Naive B cell (primary cell): ENCODE measurements at places on chromosomes 12 and 14. TPM values are rescaled to one million over a fixed set of nuclear protein-coding genes. Genes with fewer than 3 reads are reported as not detected.

GRCh38 chr12:4471256-4471655 lies 25.6 kb upstream of the FGF6 start:
- no peak for DNase-seq

CCT2 gene
- polyA plus RNA-seq, result 167 TPM

DNA sequence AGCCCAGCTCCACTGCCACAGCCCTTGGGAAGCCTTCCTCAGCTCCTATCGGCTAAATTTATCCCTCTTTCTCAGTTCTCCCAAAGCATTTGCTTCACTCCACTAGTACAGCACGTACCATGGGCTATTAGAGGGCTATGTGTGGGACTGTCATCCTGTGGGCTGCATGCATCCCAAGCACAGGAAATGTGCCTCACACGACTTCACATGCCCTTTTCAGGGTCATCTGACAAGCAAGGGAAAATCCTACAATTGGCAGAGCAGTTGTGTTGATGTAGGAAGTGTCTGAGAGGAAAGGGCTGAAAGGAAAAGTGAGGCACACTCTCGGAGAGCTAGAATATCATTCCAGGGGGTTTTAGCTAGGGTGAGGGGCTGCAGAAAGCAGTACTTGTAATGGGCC lies 47.6 kb downstream of the NINJ2 start:
- DNase-seq, result no peak

DNA sequence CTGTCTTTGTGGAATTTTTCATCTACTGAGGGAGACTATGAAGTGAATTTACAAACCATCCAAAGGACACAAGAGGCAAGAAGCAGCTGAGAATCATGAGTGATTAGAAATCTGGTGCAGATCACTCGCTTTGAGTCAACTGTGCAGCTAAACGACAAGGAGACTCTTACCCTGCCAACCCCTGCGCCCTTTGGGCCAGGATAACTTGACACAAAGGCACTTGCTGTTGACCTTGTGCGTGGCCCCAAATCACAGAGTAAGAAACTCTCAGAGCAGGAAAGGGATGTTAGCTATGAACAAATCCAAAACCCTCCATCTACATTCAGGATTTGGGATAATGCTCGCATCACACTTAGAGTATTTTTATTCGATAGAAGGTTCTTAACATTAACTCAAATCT lies 11.5 kb upstream of the PARP11 start:
- no peak for DNase-seq

DNA sequence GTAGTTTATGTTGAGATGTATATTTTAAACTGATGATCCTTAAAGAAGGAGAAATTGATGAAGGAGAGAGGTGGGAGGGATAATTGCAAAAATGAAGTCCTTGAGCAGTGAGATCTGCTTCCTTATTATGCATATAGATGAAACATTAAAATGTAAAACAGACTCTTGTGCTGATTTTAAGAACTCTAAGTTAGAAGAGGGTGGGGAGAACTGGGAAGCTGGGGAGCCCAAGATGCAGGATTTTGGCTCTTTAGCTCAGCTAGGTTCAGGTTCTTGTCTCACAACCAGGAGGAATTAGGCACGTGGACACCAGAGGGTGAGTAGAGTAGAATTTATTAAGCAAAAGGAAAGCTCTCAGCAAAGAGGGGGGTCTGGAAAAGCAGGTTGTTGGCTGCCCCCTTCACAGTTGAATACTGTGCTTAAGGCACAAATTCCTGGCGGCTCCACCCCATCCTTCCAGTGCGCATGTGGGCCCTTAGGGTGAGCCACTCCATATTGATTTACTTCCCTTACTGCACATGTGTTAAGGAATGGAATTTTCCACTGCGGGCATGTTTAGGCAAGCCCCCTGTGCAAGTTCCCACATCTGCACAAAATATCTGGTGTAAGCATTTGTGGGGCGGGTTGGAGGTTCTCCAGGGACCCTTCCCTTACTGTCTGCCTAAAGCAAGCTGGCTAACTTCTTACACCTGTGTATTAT lies 141.9 kb downstream of the BICD1 start:
- DNase-seq, result no peak

- DNase-seq, result no peak
Measured at GRCh38 chr12:48796976-48797375, 8.1 kb upstream of the ADCY6 start.

GRCh38 chr12:104636496-104636895 lies 179.7 kb downstream of the CHST11 start:
- no peak for DNase-seq

DNA sequence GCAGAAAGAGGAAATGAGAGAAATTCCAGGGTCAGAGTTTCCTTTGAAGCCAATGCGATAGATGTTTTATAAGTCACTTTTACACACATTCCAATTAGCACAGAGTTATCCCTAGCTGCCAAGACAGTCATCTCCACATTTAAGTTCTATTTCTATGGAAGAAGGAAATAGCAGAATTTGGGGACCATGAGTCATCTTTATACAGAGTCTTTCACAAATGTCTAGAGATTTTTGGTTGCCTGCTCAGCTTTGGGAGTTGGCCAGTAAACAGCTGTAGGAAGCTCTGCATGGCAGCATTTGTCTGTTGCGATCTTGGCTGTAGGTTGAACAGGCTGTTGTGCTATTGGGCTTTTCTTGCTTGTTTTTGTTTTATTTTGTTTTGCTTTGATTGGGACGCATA lies 884.3 kb downstream of the GALC start:
- DNase-seq, result no peak

- DNase-seq, result no peak
Measured at GRCh38 chr12:44571006-44571550, 305.0 kb downstream of the NELL2 start.

GRCh38 chr14:92099802-92100201 lies 6.6 kb downstream of the ATXN3 start:
- no peak for DNase-seq

GDF11 gene
- polyA plus RNA-seq, result 1.1 TPM

RIPK3 gene
- polyA plus RNA-seq, result 8.4 TPM
